CD4-positive, alpha-beta T cell treated with Interferon alpha-2 for 1 hour (primary cell): ENCODE measurements at places on chromosomes 3 and 15.

GRCh38 chr15:57994221-57995049 lies 71.1 kb downstream of the ALDH1A2 start:
- no peak for DNase-seq

- no peak for DNase-seq
These were observed 195.1 kb upstream of the ICE2 start for GRCh38 chr15:60673918-60674558.

GRCh38 chr3:8001712-8002111 lies 499.9 kb upstream of the LMCD1 start:
- no peak for DNase-seq

DNA sequence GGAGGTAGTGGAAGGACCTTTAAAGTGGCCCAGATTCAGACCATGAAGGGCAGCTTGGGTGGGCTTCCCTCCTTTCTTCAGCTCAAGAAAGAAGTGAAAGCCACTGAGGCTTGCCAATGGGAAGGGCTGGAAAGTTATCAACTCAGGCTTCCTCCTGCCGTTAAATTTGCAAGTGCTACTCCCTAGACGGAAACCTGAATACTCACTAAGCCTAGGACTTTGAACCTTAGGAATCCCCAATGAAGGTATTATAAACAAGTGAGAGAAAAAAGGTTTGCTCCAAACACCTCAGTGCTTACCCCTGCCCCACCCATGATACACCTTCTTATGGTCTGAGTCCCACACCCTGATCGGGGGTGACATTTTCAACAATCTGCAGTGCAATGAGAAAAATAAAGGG lies 396.4 kb downstream of the SHQ1 start:
- no peak for DNase-seq

GRCh38 chr3:171565481-171566058 lies 105.4 kb upstream of the TNIK start:
- no peak for DNase-seq
